ENCODE measurements at places on chromosomes 13 and 19.

DNA sequence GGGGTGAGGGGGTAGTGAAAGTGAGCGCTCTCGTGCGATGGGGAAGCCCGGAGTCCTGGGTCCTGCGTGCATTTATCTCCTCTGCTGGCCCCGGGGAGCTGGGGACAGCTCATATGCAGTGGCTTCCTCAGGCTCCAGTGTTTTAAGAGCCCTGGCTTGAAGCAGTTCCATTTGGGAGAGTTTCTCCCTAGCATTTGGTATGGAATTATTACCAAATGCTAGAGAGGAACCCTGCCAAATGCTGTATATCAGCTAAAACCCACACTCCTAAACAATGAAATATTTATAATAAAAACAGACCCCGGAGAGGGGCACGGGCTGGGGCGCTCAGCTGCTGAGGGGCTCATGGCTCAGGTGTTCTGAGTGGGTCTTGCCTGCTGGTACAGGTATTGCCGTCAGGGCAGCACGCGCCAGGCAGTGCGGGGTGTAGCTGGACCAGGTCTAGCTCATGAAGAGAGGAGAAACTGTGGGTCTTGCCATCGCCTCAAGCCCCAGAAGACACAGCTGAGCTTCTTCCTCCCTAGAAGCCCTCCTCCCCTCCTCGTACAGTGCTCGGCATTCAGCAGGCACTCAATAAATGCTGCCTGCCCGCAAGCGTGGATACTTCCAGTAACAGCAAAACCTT is 163.6 kb upstream of the ZNF536 start:
- no peak for DNase-seq

GRCh38 chr13:20157151-20157796 is 3.6 kb downstream of the GJA3 start:
- DNase-seq: no peak

DNA sequence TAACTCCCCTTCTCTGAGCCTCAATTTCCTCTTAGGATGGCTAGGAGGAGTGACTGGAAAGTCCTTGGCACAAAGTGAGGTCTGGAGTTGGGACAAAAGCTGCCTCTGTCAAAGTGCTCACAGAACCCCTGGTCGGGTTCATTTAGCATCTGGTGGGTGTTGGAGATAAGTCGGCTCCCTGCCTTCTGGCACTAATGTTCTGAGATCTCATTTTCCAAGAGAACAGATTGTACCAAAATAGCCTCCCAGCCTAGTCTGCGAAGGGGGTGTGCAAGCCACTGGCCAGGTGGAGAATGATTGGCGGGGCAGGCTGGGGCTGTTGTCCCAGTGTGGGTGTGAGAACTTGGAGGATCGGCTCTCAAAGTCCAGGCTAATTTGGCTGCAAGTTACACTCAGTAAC is 20.7 kb upstream of the NWD1 start:
- no peak for DNase-seq

- peak; percentile 98 for DNase-seq
These were observed 10.3 kb upstream of the BBC3 start for GRCh38 chr19:47240996-47241918.

DNA sequence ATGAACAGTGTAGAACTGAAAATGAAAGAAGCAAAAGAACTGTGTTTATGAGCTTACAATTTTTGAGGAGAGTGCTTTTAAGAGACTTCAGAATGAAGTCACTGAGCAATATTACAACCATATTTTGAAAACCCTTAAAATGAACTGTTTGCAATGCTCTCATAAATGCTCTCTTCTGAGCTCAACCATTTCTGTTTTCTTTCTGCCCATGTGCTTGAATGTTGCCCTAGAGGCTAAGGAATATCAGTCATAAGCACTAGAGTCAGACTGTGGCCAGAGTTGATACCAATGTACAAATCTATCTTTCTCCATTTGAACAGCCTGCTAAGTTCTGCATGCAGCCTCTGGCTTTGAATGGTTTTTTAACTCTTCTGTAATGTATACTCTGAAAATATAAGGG is 1092.8 kb downstream of the PCDH9 start:
- no peak for DNase-seq

DNA sequence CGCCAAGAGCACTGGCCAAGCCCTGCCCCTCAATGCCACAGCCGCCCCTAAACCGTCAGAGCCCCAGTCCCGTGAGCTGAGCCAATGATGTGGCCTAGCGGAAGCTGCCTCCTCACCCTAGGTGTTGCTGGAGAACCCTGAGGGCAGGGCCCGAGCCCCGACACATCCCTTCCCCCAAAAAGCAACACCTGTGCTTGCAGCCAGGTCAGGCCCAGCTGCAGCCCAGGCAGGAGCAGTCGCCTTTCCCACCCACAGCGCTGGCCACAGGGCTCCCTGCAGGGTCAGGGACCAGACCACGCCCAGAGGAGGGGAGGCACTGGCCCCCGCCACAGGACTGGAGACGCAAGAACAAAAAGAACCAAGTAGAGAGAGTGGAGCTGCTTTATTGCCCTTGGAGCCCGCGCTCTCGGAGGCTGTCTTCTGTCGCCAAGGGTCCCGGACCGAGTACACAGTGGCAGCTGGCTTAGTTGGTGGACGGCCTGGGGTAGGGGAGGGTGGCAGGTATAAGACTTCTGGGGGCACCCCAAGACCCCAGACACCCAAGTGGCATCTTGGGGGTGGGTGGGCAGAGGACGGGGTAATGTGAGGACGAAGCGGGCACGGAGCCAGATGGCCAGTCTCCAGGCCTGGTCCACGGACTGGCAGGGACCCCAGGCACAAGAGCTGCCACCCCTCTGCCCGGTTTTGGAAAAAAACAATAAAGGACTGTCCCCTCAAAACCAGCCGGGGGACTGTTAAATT is 3.3 kb downstream of the P2RY11 start:
- DNase-seq: peak; percentile 27

DNA sequence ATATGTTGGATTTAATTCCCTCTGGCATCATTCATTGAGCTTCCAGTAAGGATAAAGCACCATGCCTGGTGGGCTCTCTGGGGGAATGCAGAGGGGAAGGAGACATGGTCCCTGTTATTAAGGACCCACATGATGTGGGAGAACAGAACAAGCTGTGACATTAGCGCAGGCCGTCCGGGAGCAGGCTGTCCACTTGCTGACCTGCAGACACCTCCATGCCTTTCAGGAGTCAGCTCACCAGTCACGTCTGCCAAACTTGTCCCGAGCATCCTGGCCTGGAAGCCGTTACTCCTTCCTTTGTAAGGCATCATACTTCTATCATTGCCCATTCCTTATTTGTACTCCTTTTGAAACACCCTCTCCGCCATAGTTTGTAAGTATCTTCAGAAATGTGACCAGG is 23.4 kb downstream of the B3GLCT start:
- no peak for DNase-seq

DNA sequence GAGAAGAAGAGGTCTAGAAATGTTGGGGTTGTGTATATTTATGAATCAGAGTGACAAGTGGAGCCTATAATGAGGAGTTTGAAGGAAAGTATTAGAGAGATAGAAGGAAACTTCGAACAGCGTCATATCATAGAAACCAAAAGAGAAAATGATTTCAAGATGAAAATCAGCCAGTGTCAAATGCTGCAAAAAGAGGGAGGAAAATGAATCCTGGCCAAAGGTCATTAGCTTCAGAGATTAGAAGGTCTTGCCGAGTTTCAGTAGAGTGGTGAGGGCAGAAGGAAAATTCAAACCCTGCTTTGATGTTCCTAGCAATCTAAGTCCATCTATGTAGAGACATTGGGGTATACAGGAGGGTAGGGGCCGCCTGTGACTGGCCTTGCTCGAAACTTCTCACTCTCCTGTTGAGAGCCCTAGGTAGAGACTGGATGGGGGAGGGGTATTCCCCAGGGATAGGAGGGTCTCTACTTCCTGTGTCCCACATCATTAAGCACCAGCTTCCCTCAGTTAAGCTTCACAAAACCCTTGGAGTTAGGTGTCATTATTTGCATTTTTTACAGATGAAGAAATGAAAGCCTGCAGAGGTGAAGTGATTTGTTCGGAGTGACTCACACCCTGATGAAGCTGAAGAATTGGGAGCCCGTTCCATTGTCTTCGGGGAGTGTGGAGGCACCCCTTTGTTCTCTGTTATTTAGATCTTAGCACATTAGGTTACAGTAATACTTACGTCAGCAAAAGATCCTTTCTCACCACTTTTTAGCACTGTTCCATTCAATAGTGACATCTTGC is 62.8 kb downstream of the FGF9 start:
- DNase-seq: peak; percentile 19

- DNase-seq: no peak
These were observed 394.3 kb downstream of the FOXO1 start for GRCh38 chr13:40271931-40272775.
